WTC11 (cell line): ENCODE measurements at places on chromosomes 7 and 10.

DNA sequence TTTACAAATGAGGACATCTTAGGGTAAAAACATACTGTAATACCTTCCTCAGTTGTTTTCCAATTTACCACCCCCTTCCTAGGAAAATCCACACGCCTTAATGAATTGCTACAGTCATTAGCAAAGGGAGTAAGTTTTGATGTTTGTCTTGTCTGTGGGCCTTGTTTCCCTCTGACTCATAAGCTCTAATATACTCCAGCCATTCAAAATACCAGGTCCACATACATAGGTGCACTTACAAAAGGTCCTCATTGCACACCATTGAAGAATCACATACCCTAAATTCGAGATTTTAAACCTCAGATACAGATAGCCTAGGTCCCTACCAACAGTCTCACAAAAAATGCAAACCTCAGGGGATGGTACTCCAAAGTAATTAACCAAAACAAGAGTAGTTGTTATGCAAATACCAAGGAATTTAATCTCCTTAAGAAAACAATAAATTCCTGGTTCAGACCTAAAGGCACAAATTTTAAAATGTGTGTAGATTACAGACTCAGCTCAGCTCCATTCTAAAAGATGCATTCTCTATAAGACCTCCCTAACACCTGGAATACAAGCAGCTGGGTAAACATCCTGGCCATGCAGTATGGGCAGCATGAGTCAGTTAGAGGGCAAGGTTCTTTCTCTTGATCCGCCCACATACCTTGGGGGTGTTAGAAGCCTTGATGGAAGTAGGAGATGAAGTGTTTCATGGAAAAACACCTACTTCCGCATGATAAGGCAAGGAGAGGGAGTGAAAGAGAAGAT is 3.0 kb upstream of the LIPK start:
- peak; percentile 39 for DNase-seq

DNA sequence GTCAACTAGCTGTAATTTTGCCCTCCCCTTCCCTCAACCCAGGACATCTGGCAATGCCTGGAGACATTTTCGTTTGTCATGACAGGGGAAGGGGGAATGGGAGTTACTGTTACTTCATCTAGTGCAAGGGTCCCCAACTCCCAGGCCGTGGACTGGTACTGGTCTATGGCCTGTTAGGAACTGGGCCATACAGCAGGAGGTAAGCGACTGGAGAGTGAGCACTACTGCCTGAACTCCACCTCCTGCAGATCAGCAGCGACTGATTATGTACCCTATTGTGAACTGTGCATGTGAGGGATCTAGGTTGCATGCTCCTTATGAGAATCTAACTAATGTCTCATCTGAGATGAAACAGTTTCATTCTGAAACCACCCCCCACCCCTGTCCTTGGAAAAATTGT is 22.6 kb upstream of the SMIM30 start:
- no peak for DNase-seq

GRCh38 chr7:44637788-44638594 is 31.6 kb downstream of the OGDH start:
- no peak for DNase-seq

- no peak for DNase-seq
Measured at GRCh38 chr10:36391405-36391804, 734.0 kb upstream of the ANKRD30A start.

- no peak for DNase-seq
Measured at GRCh38 chr10:126397640-126398382, 9.5 kb upstream of the ADAM12 start.

DNA sequence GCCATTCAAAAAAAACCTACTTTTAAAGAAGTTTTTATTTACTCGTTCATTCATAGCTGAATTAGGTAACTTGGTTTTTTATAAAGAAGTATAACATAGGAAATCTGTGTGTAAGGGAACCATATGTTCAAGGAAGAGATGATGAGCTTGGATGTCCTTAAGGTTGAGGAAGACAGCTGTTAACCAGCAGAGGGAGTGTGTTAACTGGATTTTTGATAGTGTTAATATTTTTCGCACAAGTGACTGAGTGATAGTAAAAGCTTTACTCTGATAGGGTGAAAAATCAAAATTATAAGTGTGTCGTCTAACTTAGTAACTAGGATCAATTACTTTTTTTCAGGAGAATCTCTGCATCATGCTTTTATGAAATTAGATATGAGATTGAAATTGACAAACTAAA is 134.7 kb downstream of the ARL5B start:
- DNase-seq = no peak

DNA sequence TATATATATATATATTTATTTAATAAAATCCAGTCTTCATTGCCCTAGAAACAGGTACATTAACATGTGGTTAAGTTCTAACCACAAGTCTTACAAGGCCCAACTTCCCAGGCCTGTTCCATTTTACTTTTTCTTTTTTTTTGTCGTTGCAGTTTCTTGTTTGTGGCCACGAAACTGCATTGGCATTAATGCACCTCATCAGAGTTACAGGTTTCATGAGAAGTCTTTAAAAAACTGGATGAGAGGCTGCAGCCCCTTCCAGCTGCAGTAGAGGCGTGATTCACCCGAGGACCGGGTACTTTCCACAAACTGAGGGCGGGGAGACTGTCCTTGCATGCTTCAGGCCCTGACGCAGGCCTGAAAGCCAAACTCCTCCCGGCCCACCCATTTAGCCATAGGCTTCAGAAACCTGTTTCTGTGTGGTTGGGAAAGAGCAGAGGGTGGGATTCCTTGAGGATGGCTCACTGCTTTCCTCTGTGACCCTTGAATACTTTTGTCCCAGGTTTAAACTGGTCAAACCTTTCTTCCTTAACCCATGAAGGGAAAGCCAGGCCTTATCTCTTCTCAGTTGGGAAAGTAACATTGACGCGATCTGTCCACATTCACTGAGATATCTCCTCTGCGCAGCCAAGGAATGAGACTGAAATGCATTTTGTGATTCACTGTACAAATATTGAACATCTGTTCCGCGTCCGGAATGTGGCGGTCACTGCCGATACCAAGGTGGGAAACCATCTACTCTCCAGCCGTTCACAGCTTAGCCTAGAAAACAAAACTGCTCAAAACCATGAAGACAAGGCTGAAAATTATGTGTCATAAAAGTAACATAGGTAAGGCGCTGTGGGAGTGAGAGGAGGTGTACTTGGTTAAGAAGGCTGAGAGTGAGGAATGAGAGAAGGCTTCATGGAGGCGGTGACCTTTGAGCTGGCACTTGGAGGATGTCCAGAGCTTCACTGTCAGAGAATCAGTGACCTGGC is 311.7 kb downstream of the GATA3 start:
- DNase-seq = no peak

DNA sequence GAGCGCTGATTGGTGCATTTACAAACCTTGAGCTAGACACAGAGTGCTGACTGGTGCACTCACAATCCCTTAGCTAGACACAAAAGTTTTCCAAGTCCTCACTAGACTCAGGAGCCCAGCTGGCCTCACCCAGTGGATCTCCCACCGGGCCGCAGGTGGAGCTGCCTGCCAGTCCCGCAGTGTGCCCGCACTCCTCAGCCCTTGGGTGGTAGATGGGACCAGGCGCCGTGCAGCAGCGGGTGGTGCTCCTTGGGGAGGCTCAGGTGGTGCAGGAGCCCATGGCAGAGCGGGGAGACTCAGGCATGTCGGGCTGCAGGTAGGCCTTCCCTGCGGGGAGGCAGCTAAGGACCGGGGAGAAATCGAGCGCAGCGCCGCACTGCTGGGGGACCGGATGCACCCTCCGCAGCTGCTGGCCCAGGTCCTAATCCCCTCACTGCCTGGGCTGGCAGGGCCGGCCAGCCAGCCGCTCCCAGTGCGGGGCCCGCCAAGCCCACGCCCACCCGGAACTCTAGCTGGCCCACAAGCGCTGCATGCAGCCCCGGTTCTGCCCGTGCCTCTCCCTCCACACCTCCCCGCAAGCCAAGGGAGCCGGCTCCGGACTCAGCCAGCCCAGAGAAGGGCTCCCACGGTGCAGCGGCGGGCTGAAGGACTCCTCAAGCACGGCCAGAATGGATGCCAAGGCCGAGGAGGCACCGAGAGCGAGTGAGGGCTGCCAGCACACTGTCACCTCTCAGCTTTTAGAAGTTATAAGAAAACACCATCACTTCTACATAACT is 128.9 kb downstream of the ZNF438 start:
- DNase-seq = no peak

DNA sequence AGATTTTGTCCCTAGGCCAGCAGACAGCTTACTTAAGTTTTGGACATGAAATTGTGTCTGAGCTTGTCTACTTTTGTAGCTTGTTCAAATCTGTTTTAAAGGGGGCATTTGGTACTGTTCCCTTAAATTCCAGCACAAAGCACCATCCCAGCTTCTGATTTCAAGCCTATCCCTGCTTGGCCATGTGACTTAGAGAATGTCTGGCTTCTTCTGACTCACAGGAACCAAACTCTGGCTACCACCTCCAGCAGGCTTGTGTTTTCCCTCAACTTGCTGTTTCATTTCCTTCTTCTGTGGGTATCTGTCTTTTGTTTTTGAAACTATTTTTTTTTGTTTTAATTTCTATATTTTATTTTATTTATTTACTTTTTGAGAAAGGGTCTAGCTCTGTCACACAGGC is 97.9 kb upstream of the FZD8 start:
- DNase-seq = no peak

- no peak for DNase-seq
Measured at GRCh38 chr10:74881253-74881884, 55.0 kb downstream of the KAT6B start.

- no peak for DNase-seq
Measured at GRCh38 chr7:28065721-28066285, 114.8 kb downstream of the JAZF1 start.

GRCh38 chr7:95817866-95818640 is 45.7 kb downstream of the DYNC1I1 start:
- no peak for DNase-seq

- no peak for DNase-seq
Measured at GRCh38 chr7:2864204-2864985, 20.3 kb upstream of the GNA12 start.

DNA sequence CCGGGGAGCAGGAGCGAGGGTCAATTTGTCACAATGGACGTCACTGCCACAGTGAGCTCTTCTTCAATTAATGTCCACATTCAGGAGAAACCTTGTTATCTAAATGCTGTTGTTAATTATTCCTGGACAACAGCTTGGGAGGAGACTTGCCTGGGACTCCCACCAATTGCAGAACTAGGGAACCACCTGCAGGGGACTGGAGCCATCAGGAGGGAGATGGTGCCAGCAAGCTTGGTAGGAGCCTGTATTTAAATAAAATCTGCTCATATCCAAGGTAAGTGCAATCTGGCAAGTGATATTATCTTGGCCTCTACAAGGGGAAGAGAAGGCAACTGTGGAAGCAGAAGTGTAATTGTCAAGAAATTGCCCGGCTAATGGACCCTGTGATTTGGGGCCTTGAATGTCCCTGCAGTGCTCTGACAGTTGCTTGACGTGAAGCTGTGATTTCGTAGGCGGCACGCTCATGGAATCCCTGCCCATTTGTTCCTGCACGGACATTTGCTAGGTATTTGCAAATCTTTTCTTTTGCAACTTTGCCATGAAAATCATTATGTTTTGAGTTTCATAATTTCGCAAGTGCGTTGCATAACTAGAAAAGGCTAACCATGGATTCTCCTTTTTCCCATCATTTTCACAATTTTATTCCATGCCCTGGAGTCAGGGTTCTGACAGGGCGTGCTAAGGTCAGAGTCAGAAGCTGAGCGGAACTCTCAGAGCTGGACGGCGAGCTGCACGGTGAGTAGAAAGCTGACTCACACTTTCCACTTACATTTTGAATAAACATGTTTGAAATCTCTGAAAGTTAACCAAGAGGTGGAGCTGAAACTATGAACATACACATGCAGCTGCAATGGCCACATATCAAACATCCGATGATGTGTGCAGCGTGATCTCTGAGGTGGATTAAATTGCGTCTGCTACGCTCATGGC is 84.9 kb upstream of the TCERG1L start:
- DNase-seq = no peak

- DNase-seq = no peak
Measured at GRCh38 chr7:17211307-17211836, 87.1 kb upstream of the AHR start.

DNA sequence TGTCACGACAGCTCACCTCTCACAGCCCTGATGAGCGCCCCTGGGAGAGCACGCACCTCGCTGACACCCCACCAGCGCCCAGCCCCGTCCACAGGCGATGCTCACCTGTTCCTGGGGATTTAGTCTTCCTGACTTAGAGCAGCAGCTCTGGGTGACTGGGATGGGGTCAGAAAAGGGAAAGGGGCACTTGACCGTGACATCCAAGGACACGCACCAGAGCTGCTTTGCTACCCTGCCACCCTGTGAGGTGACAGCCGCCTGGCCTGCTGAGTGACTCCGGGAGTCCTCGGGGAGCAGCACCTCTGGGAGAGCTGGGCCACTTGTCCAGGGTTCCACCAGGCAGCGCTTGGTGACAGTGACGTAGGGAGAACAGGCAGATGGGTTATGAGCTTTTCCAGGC is 148.2 kb downstream of the PRKAG2 start:
- no peak for DNase-seq

GRCh38 chr7:134660961-134661376 is 14.3 kb downstream of the BPGM start:
- no peak for DNase-seq

DNA sequence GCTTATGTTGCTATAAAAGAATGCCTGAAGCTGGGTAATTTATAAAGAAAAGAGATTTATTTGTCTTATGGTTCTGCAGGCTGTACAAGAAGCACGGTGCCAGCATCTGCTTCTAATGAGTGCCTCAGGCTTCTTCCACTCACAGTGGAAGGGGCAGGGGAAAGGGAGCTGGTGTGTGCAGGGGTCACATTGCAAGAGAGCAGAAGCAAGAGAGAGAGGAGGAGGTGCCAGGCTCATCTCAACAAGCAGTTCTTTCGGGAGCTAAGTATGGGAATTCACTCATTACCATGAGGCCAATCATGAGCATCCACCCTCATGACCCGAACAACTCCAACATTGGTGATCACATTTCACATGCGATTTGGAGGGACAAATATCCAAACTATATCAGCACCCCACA is 17.2 kb upstream of the SLK start:
- no peak for DNase-seq

DNA sequence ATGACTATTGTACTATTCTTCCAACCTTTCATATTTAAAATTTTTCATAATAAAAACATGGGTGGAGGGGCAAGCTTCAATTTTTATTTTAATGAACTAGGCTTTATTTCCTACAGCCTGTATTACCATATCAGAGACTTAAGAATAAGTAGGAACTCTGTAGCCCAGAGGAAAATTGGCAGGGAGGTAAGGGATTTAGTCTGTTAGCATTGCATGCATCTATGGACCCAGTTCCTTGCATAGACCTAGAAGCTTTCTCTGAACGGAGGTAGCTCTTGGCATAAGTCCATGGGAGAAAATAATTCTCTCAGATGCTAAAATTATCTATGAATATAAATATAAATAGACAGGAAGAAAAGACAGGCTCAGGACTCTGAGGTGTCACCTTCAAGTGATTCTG is 31.4 kb upstream of the CCDC6 start:
- DNase-seq = no peak

DNA sequence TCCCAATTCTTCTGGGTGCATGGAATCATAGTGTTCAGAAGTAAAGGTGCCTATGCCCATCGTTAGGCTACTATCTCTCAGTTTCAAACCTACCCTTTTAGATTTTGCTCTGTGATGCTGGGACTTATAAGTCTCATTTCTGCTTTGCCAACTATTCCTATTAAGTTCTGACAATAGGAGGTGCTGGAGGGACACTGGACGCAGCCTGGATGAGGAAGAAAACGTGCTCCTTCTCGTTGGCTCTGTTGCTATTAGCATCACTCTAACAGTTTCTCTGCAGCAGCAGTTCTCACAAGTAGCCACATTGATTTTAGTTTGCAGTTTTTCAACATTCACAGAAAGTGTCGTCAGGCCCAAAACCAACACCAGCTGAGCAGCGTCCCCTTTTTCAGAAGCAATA is 72.4 kb downstream of the ABCC2 start:
- DNase-seq = no peak

GRCh38 chr10:19719284-19719683 is 96.9 kb upstream of the PLXDC2 start:
- DNase-seq = no peak
